ENCODE measurements at places on chromosomes 6 and 20. TPM values are rescaled to one million over a fixed set of nuclear protein-coding genes. Genes with fewer than 3 reads are reported as not detected.

TP53RK gene
- 12.9 TPM for total RNA-seq

PRND gene
- total RNA-seq: not detected

HS3ST5 gene
- not detected for total RNA-seq

FAM83C gene
- total RNA-seq: not detected

ABHD12 gene
- 22.6 TPM for total RNA-seq

LINC00237 gene
- total RNA-seq: not detected

GRCh38 chr6:111794300-111794699 is 79.0 kb downstream of the FYN start:
- no peak for DNase-seq

GRCh38 chr20:47455133-47456040 is 46.3 kb upstream of the NCOA3 start:
- DNase-seq: no peak

GRCh38 chr20:420166-420620 is 12.1 kb downstream of the RBCK1 start:
- DNase-seq: no peak

Measured in activated T-cell treated with anti-CD3 and anti-CD28 coated beads, Interleukin-2, amount 50 U/mL, for 4 hours (primary cell).